EL (cell line): ENCODE measurements at places on chromosomes 6 and 20.

DNA sequence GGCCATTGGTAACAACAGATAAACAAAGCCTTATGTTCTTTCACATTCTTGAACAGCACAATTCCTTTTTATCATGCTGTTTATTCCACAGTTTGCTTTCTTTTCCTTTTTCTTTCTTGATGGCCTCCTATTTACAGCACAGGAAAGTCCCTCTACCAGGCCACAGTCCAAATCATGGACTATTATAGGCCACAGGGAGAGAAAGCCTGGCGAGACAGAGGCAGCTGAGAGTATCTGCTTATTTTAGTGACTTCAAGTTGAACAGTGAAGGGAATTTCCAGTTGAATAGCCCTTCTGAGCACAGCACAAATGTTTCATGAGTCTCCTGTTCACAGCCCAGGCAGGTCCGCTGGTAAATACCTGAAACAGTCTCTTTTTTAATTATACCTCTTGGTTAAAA, 263.7 kb upstream of the ARID1B start:
- DNase-seq = no peak

GRCh38 chr6:73644030-73644429, 9.8 kb downstream of the SLC17A5 start:
- DNase-seq = no peak

GRCh38 chr6:170524172-170524502, 29.0 kb downstream of the PSMB1 start:
- no peak for DNase-seq

- DNase-seq = no peak
Measured at GRCh38 chr6:135631821-135632220, 134.3 kb upstream of the AHI1 start.

GRCh38 chr20:10939331-10939941, 265.6 kb upstream of the JAG1 start:
- peak; percentile 16 for DNase-seq

DNA sequence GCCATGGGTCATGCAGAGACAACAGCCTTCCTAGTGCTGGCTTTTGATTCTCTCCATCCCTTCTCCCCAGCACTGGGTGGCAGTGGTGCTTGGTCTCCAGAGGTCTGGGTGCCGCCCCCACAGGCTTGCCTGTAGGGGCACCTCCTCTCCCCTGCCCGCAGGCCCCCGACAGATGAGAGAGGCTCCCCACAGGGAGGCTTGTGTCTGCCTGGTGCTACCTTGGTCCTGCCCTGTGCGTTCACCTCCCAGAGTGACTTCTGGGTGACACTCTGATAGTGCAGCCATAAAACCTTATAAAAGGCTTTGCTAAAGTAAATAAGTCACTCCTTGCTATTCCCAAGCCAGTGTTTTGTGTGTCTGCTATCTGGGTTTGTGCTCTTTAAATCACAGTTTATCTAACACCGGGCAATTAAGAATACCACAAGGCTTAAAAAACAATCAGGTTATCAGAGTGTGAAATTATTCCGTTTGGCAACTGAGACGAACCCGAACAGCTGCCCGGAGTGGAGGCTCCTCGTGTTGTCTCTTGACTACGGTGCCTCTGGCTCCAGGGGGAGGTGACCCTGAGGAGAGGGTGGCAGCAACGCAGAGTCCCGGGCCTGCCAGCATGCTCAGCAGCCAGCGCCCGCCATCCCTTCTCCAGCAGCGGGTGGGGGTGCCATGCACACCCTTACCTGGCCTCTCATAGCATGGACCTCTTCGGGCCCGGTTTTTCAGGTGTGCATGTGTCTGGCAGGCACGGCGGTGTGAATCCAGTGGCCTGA, 5.4 kb upstream of the C20orf204 start:
- no peak for DNase-seq

DNA sequence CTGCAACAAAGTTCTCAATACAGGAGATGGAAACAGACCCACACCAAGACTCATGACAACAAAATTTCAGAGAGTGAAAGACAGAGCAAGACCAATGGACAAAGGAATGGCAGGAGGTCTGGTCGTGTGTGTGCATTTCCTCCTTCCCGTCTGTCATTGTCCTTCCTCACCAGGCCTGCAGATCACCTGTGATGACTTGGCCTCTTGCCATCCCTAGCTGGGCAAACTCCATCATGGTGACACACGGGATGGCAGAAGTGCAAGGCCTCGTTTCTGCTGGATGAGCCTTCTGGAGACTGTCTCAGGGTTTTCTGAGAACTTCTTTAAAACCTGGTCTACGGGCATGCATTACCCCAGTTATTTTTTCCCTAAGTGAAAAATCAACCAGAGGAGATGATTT, 49.2 kb downstream of the RPP21 start:
- no peak for DNase-seq

GRCh38 chr6:38146021-38146733, 326.6 kb downstream of the ZFAND3 start:
- no peak for DNase-seq

DNA sequence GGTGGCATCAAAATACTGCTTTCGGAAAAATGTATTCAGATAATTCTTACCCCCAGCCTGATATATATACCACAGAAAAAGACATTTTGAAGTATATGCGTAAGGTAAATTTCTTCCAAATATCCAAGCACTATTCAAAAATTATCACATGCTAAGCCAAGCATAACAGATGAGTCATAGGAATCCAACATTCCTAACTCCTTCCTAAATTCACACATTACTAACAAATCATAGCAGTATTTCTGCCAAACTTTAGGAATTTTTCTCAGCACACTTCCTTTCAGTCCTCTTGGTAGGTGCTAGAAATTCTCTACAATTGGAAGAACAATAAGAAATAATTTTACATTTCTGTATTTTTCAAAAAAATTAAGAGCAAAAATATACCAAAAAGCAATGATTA, 417.5 kb downstream of the EYS start:
- no peak for DNase-seq

DNA sequence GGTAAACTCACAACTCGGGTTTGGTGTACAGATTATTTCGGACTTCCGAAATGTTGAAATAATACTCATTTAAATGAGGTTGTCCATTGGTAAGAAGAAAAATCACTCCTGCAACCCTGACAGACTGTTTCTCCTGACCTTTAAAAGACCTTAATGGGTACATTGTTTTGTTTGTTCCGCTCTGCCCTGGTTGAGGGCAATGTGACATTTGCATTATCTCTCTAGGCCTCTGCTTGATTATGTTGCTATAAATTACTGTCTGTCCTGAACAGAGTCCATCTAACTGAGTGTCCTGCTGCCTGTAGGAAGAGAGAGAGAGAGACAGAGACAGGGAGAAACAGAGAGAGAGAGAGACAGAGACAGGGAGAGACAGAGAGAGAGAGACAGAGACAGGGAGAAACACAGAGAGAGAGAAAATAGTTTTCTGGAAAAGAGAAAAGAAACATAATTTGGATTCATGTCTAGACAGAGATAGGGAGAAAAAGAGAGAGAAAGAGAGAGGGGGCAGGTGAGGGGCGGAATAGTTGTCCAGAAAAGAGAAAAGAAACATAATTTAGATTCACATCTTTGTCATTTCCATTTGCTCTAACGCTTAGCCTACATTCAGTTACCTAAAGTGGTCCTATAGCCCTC, 83.2 kb downstream of the SHLD1 start:
- DNase-seq = no peak

GRCh38 chr6:35014341-35014740, 125.3 kb downstream of the ANKS1A start:
- DNase-seq = no peak

DNA sequence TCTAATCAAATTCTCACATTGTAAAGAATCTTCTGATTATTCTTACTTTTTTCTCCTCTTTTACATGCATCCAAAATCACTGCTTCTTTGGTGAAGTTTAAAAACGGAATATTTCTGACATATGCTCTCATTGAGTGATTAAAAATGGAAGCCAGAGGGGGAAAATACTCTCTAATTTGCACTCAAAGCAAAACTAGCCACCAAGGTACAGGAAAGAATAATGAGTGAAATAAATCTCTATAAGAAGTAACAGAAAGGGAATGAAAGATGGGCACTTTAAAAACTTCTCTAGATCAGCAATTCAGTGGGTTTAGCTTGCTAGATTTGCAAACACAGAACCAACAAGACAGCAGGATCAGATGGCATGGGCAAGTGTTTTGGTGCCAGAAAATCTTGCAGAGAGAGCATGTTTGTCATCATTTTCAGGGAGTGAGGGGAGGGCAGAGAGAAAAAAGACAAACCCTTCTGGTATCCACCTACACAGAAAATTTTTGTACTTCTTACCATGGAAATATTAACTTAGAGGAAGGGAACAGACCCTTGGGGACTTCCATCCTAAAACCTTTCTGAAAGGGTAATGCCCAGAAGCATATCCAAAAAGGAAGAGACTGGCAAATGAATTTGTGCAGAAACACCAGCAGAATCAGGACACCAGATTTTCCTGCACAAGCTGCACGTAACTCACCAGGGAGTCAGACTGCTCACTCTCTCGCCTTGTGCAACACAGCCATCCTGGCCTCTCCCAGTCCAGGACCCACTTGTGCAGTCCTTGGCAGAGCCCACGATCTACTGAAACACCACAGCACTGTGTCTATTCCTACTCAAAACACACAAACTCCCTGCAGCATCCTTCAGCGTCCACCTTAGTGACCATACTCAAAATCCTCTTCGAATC, 270.2 kb upstream of the PRDM1 start:
- DNase-seq = no peak

DNA sequence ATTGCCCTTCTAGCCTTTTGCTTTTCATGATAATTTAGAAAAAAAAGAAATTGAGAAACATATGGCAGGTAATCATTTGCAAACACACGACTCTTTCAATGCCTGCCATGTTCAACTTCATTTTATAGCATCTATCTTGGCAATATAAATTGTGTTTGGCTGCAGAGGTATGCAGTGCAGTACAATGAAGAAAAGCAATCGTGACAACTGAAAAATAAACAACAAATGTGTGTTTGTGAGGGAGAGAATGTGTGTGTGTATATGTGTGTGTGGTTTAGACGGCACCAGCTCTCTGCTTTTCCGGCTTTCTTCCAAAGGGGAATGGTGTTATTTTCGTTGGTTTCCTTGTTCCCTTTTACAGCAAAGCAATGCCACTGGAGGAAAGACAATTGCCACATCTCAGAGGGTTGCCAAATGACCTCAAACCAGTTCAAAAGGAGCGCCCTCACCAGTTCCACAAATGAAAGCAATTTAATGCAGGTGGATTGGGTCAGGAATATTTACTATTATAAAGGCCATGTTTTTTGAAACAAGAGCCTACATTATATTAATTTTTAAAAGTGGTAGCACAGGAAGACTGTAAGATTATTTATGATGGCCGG, 587.2 kb downstream of the PRKN start:
- DNase-seq = no peak

- peak; percentile 56 for DNase-seq
Measured at GRCh38 chr6:20572940-20573339, 38.7 kb downstream of the CDKAL1 start.

DNA sequence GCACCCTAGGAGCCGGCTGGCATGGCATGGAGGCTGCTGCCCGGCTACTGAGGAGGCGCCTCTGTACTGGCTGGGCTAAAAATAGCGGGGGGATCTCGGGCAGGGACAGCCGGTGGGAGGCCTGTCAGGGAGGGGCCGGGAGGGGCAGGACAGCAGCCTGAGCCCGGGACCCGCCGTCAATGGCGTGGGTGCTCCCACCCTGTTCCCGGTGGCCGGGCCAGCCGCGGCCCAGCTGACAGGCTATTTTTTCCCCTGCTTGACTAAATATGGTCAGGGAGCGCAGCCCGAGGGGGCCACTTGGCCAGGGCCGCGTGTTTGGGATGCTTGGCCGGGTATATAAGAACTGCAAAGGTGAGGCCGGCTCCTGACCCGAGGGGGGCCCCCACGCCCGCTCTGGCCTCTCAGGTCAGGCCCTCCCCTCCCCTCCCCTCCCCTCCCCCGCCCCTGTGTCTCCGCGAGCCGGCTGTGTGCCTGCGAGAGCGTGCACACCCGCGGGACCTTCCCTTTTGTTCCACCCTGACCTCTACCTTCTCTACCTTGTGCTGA, 74.4 kb upstream of the GATA5 start:
- no peak for DNase-seq

- DNase-seq = no peak
Measured at GRCh38 chr6:167668019-167668753, 158.5 kb upstream of the AFDN start.

DNA sequence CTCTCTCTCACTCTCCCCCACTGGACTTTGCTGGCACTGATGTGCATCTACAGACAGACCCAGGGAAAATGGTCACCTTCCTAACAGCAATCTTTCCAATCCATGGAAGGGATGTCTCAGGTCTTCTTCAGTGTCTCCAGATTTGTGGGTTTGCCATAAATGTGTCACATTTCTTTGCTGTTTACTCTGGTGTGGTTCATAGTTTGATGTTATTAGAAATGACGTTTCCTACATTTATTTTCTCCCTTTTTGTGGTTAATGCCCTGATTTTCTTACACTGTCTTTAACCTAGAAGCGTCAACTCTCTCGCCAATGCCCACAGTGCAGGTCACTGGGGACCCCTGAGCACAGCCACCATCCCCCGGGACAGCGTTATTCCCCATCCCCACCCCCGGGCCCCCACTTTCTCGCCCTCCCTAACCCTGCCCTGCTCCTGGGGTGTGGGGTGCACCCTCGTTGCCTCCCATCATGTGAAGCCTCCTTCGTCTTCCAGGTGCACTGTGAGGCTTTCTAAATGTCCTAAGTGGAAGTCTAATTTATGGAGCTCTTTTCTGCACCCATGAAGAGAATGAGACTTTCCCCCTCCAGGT, 86.5 kb downstream of the YTHDF1 start:
- no peak for DNase-seq

- DNase-seq = no peak
Measured at GRCh38 chr6:33828452-33828763, 24.6 kb upstream of the MLN start.

GRCh38 chr6:48733581-48733980, 622.6 kb upstream of the PTCHD4 start:
- DNase-seq = peak; percentile 48

GRCh38 chr6:36329798-36330291, 6.8 kb downstream of the BNIP5 start:
- no peak for DNase-seq

DNA sequence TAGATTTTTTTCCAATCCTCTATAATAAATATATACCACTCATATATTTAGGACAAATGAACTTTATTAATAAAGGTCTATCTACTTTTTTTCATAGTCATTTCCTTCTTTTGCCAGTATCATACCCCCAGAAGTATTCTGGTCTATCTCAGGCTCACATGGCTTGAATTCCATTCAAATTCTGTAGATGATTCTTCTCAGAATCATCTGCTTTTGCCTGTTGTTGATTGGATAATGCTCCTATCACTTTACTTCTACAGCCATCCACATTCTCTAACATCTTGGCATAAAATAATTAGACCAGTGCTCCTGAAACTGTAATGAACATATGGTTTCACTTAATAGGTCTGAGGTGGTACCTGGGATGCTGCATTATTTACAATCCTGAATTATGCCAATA, 121.2 kb downstream of the GFRAL start:
- DNase-seq = peak; percentile 47

- DNase-seq = no peak
Measured at GRCh38 chr6:36823421-36824096, 15.7 kb downstream of the CPNE5 start.

DNA sequence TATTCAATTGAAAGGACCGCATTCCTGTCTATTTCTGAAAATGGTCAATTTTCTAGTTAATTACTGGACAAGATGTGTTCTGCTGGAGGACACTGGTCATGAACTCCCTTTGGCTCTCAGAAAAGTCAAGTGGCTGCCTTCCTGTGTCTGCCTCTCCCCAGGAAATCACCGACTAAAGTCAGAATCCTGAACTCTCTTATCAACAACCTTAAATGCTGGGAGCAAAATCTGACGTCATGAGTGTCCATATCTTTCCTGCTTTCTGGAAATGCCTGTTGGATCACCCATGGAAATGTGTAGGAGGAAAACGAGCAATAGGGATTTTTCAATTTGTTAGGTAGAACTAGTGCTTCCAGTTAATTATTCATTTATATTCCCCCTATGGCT, 53.5 kb upstream of the PLCB1 start:
- no peak for DNase-seq

- DNase-seq = no peak
Measured at GRCh38 chr20:61977419-61977786, 88.3 kb downstream of the TAF4 start.
